Dermis lymphatic vessel endothelial cell (primary cell): ENCODE measurements at places on chromosomes 4 and X. TPM values are rescaled to one million over a fixed set of nuclear protein-coding genes. Genes with fewer than 3 reads are reported as not detected.

Gene PAQR3
- total RNA-seq = 10.6 and 17.7 TPM in 2 replicates

Gene CWH43
- total RNA-seq = not detected in 2 replicates

Gene COL25A1
- total RNA-seq = under 0.01 and 0.26 TPM in 2 replicates

Gene FGFBP2
- not detected in 2 replicates for total RNA-seq

Gene SPATA18
- total RNA-seq = 0.98 and 1.3 TPM in 2 replicates

Gene ENPEP
- total RNA-seq = 0.17 and 0.33 TPM in 2 replicates

Gene TMEM35A
- 0.60 and 0.65 TPM in 2 replicates for total RNA-seq

Gene GLRA2
- not detected in 2 replicates for total RNA-seq

Gene DOK7
- 0.11 TPM in 1 of 2 replicates, not detected in the other for total RNA-seq

Gene HS3ST1
- 2.7 and 2.8 TPM in 2 replicates for total RNA-seq

Gene STARD8
- total RNA-seq = 37.6 and 54.2 TPM in 2 replicates

Gene FAM149A
- total RNA-seq = 0.09 and 0.11 TPM in 2 replicates

Gene TASL
- total RNA-seq = not detected in 2 replicates

Gene NLGN4X
- total RNA-seq = 0.22 and 2.0 TPM in 2 replicates

Gene ARHGAP24
- 22.3 and 24.2 TPM in 2 replicates for total RNA-seq

Gene DUX4
- not detected in 2 replicates for total RNA-seq

Gene CEP44
- total RNA-seq = 8.1 and 12.5 TPM in 2 replicates

Gene SSX5
- total RNA-seq = not detected in 2 replicates

Gene H2BW2
- total RNA-seq = not detected in 2 replicates

Gene SLITRK2
- total RNA-seq = under 0.01 TPM in 1 of 2 replicates, not detected in the other

Gene BMP3
- total RNA-seq = under 0.01 TPM in 1 of 2 replicates, not detected in the other

Gene CCSER1
- 0.11 and 0.17 TPM in 2 replicates for total RNA-seq

Gene BLTP1
- 106 and 117 TPM in 2 replicates for total RNA-seq

Gene PNMA5
- total RNA-seq = not detected in 2 replicates

Gene PPP2R2C
- total RNA-seq = 0.54 and 0.86 TPM in 2 replicates

Gene UGT2B17
- total RNA-seq = not detected in 2 replicates

Gene PFKFB1
- under 0.01 TPM in 2 replicates for total RNA-seq

Gene IL9R
- not detected in 2 replicates for total RNA-seq

Gene CLOCK
- 18.9 and 22.5 TPM in 2 replicates for total RNA-seq

Gene LRIT3
- total RNA-seq = not detected in 2 replicates

Gene NAA11
- total RNA-seq = not detected in 2 replicates

Gene SRPK3
- total RNA-seq = 0.43 and 1.3 TPM in 2 replicates

Gene AFF2
- total RNA-seq = under 0.01 and 0.09 TPM in 2 replicates

Gene GIMD1
- not detected in 2 replicates for total RNA-seq

Gene HDX
- total RNA-seq = 5.5 and 6.2 TPM in 2 replicates

Gene CFAP99
- not detected in 2 replicates for total RNA-seq

Gene UGT8
- total RNA-seq = not detected in 2 replicates

Gene SRPX2
- total RNA-seq = 1.4 and 4.0 TPM in 2 replicates

Gene ODAPH
- under 0.01 TPM in 1 of 2 replicates, not detected in the other for total RNA-seq

Gene TRAM1L1
- total RNA-seq = 0.22 and 1.0 TPM in 2 replicates

Gene RAB41
- total RNA-seq = not detected in 2 replicates

Gene DAPP1
- not detected in 2 replicates for total RNA-seq

Gene AWAT2
- total RNA-seq = 0.17 and 0.43 TPM in 2 replicates

Gene ARR3
- not detected in 2 replicates for total RNA-seq

Gene GUCY1A1
- 41.5 and 163 TPM in 2 replicates for total RNA-seq

Gene CENPVL2
- not detected in 2 replicates for total RNA-seq
